ENCODE measurements at places on chromosomes 7 and 10.
A peak's percentile ranks its signal among the peaks of the same experiment; 100 is the strongest.

DNA sequence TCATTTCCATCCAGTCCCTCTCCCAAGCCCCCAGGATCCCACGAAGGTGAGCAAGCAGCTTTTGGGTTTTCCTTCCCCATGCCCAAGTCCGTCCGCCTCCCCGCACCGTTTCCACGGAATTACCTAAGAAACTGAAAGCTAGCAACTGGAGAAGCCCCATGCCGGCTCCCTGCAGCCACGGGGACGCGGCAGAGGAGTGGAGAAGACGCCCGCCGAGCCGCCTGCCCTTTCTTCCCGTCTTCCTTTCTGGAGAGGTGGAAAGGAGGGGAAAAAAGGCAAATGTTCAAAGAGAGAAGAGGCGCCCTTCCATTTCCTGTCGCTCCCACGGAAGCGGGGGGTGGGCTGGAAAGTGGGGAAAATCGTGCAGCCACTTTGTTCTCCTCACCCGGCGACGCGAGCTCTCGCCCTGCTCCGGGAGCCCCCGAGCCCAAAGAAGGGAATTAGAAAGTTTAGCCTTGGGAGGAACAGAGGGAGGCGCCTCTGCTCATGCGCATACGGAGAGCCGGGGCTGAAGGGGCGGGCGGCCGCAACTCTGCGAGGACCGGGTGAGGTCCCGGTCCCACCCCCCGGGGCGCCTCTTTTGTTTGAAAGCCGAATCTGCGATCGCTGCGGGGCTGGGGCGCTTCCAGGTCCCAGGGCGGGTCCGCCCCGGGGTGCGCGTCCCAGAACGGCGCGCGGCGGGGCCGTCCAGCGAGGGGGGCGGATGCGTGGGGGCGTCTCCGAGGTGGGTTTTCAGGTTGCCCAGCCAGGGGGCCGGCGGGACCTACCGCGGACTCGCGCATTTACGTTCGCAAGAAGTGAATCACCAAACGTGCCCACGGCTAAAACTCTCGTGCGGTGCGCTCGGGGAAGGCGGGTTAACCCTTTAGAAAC is at the start of gene LAMB1:
Gene LAMB1, minus strand, starts transcription at position 436 of the 873 bp plus-strand sequence. Its CDS starts 276 bp downstream, at position 160.
- DNase-seq: peak; percentile 85

DNA sequence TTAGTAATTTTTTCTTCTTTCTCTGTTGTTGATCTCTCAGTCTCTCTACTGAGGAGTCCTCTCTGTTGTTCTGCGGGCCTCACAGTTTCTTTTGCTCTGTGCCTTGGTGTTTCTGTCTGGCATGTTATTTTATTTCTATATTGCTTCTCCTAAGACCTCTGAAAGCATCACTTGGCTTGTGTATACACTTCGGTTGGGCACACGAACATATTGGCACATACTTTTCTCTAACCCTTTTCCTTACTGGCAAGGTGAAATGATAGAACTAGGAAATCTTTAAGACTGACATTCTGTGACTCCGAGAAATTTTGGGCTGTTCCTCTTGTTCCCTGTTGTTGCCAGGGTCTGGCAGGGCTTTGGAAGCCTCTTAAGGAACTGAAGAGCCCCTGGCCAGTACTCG is 148.9 kb downstream of the CELF2 start:
- no peak for DNase-seq

GRCh38 chr7:30852308-30852684 is 59.4 kb upstream of the AQP1 start:
- DNase-seq: peak; percentile 73

- peak; percentile 74 for DNase-seq
Observed at GRCh38 chr7:112495810-112496462, 15.1 kb downstream of the LSMEM1 start.

DNA sequence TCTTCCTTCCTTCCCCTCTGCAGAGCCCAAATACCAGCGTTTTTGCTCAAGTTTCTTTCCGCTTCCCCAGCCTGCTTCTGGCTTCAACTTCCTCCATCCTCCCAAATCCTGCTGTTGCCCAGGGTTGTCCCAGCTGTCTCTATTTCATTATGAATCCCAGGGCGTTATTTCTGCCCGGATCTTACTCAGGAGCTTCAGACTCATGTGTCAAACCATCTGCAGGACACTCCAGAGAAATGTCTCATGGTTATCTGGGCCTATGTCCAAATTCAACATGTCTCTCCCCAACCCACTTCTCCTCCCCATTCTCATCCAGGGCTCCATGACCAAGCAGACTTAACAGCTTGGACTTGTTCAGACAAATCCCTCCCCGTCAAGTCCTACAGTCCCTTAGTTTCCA is 15.6 kb downstream of the ARHGAP22 start:
- peak; percentile 89 for DNase-seq

GRCh38 chr7:1057416-1058291 is 13.3 kb downstream of the GPR146 start:
- no peak for DNase-seq

- no peak for DNase-seq
Observed at GRCh38 chr7:90276033-90276728, 31.2 kb downstream of the CFAP69 start.

DNA sequence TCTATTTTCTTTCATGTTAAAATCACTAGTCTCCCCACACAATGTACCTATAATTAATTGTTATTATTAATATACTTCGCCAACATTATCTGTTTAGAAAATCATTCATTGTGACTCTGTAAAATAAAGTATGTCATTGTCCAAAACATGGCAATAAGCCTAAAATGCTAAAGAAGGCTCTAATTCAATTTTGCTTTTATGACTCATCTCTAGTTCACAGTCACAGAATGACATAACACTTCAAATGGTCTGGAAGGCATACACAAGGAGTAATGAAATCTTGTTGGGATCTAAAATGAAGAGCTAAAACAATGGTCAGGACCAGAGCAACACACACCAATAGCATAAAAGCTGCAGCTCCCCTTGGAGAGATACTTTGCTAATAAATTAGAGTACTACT is 505.8 kb downstream of the GPAM start:
- DNase-seq: peak; percentile 5

- peak; percentile 58 for DNase-seq
Observed at GRCh38 chr10:47374611-47375536, 9.2 kb downstream of the ZNF488 start.

DNA sequence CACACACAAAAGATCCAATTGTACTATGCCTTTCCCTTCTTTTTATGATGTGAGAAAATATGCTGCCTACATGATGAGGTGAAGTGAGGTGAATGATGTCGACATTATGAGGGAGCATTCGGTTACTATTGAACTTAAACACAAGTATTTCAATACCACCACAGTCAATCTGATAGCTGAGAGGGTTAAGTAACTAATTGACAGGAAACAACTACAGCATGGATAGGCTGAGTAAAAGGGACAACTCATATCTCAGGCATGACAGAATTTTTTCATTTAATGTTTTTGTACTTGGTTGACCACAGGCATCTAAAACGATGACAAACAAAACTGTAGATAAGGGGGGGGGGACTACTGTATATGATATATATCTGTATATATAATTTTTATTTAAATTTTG is 488.9 kb downstream of the SH2D4B start:
- peak; percentile 84 for DNase-seq

GRCh38 chr7:106643216-106644000 is 17.6 kb downstream of the CCDC71L start:
- DNase-seq: no peak
